ENCODE measurements at places on chromosomes 7 and 10.

DNA sequence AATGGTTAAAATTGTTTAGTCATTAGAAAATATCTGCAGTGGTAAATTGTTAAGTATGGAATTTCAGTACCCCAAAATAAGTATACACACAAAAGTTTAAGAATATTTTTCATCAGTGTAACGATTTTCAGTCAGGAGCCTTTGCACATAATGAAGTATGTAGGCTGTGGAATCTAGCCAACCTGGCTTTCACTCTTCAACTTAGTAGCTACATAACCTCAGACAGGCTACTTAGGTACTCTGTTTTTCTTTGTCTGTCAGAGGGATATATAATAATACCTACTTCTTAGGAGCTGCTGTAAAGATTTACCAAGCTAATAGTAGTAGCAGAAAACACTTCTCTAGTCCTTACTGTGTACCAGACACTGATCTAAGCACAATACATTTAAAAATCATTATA lies 137.5 kb downstream of the ZEB1 start:
- DNase-seq: no peak

DNA sequence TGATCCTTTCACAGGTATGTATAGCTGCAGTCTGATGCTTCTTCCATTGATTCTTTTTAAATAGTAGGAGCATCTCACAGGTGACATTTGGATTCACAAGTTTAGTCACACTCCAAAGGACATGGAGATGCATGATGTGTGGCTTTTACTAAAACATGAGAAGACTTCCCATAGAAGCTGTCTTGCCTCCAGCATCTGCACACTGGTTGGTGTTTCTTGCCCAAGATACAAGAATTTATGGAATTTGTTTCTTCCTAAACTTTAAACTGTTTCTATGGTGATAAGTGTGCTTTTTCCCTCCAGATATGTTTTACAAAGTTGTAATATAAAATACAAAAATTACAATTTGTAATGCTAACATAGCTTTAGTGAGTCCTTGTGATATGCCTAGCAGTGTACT lies 24.2 kb downstream of the ADIRF start:
- DNase-seq: no peak

GRCh38 chr7:50391386-50391785 lies 58.8 kb downstream of the FIGNL1 start:
- no peak for DNase-seq

DNA sequence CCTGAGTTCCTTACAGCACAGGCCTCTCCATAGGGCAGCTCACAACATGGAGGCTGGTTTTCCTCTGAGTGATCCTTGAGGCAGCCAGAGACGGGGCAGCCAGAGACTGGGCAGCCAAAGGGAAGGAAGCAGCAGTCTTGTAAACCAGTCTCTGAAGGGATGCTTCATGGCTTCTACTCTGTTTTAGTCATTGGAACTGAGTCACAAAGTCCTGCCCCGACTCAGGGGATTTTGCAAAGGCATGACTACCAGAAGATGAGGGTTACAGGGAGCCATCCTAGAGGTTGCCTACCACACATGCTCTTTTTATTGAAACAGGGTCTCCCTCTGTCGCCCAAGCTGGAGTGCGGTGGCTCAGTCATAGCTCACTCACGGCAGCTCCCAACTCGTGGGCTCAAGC lies 44.4 kb upstream of the COMMD3 start:
- no peak for DNase-seq

DNA sequence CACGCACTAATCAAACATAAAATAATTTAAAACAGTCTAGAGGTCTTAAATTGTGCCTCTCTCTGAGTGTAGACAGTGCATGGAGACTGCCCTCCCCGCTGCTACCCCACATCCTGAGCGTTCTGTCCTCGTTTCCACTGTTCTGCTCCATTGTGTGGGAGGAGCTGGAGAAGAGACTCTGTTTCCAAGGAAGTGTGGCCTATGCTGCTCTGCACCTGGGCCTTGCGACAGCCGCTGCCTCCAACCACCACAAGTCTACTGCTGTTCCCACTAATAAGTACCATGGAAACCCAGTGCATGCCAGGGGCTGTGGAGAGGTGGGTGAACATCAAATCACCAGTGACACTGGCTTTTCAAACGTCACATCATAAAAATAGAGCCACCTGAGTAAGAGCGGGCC lies 19.6 kb downstream of the NRG3 start:
- DNase-seq: no peak

DNA sequence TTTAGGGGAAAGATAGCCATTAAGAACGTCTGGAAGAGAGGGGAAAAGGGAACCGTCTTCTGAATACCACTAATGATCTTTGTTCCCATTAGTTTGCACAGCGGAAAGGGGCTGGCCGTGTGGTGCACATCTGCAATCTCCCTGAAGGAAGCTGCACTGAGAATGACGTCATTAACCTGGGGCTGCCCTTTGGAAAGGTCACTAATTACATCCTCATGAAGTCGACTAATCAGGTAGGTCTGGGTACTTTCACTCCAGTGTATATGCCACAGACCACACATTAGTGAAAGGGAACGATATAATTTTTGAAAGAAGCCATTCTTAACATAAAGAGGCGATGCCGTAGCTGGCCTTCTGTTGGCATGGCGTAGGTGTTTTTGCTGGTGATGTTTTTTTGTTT lies 74.3 kb upstream of the PDCD4 start:
- no peak for DNase-seq

DNA sequence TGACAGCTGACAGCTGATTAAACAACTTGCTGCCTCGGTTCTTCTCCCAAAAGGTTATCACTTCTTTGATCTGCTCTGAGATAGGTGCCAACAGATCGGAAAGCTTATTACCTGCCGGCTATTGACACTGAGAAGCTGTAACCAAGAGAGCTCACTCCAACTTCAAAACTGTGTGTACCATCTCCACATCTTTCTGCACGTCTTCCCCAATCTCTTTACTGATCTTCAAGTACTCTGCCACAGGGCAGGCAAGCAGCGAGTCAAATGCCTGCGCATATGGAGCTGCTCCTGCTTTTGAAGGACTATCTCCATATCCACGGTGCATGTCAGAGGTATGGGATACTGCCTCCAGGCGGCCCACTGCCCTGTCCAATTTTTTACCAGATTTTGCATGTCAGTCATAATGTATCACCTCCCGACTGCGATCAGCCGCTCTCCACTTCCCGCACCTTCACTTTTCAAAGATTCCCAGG lies 352 bp upstream of the ZNF485 start:
- DNase-seq: no peak

- DNase-seq: no peak
These were observed 369.0 kb downstream of the PARD3 start for GRCh38 chr10:34446049-34446448.

DNA sequence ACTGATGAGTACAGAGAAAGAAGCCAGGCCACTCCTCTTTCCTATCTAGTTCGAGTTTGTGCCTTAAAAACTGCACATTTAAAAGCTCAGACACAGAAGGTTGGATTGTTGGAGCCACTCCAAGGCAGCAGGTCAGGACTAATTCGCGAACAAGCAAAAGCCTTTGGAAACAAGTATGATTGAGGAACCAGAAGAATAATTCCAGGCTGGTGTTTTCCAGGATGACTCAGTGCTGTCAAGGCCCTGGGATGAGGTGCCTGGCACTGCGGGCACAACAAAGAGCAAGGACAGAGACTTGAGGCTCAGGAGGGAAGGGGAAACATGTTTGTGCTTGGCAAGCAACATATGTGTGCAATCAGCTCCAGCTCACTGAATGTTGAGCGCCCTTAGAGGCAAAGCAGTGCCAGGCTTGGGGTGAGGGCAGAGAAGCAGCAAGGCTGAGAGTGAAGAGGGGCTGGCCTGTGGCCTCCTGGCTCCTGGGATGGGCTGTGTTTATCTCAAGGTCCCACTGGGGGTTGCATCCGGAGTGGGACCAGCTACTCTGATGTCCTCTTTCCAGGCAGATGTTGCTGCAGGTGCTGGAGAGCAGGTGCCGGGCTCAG lies 44.1 kb downstream of the VSTM4 start:
- DNase-seq: no peak

DNA sequence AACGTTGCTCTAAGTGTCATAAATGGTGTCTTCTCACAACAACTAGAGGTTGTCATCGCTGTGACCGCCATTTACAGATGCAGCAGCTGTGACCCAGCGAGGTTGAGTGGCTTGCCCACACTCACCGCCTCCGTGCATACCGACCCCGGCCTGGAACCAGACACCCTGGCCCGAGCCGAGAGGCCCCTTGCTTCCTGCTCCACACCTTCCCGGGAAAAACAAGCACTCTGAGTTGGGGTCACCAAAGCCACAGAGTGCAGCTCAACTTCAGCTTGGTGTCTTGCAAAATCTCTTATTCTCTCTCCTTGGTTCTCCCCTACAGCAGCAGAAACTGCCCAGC lies 115.7 kb upstream of the PPP2R2D start:
- no peak for DNase-seq

- no peak for DNase-seq
These were observed 6.3 kb downstream of the NDUFB2 start for GRCh38 chr7:140702774-140703173.

DNA sequence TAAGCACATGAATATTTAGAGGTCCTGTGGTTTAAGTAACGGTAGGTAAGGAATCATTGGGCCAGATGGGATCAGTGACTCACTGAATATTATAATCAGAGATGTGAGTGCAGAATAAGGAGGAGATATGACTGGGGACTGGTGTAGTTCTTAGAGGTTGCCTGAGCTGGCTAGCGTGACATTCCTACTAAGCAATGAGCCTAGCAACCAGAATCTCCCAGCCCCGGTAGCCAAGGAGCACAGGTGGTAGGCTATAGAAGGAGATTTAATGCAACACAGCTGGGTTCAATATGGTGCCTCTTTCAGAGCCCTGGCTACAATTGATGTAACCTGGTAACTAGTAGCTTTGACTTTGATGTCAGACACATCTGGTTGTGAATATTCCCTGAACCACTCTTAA lies 641.6 kb downstream of the AUTS2 start:
- no peak for DNase-seq

- DNase-seq: no peak
These were observed 40.2 kb downstream of the CYCS start for GRCh38 chr7:25084821-25085220.
